ENCODE measurements at places on chromosomes 13 and 19.

DNA sequence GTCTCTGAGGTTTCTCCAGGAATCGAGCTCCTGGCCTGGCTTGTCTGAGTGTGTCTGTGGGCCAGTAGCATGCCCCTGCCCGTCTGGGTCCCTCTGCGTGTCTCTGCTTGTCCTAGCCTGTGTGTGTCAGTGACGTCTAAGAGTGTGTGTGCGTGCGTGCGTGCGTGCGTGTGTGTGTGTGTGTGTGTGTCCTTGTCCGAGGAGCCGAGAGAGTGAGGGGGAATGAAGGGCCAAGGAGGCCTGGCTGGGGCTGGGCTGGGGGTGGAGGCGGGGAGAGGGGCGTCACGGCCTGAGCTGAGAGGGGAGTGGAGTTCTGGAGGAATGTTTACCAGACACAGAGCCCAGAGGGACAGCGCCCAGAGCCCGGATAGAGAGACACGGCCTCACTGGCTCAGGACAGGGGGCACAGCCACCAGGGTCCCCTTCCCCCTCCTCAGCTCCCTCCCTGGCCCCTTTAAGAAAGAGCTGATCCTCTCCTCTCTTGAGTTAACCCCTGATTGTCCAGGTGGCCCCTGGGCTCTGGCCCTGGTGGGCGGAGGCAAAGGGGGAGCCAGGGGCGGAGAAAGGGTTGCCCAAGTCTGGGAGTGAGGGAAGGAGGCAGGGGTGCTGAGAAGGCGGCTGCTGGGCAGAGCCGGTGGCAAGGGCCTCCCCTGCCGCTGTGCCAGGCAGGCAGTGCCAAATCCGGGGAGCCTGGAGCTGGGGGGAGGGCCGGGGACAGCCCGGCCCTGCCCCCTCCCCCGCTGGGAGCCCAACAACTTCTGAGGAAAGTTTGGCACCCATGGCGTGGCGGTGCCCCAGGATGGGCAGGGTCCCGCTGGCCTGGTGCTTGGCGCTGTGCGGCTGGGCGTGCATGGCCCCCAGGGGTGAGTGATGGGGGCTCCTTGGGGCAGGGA is at the start of gene AXL:
AXL (plus strand) TSS at position 609 of the 893 bp plus-strand sequence; CDS start at position 779, 170 bp downstream.
- no peak for DNase-seq

- no peak for DNase-seq
These were observed 62.3 kb downstream of the KCTD15 start for GRCh38 chr19:33859016-33859415.

GRCh38 chr19:45823182-45823581 is 8.1 kb upstream of the RSPH6A start:
- DNase-seq = no peak

- DNase-seq = peak; percentile 37
These were observed 10.6 kb downstream of the FUT6 start for GRCh38 chr19:5828661-5829566.

DNA sequence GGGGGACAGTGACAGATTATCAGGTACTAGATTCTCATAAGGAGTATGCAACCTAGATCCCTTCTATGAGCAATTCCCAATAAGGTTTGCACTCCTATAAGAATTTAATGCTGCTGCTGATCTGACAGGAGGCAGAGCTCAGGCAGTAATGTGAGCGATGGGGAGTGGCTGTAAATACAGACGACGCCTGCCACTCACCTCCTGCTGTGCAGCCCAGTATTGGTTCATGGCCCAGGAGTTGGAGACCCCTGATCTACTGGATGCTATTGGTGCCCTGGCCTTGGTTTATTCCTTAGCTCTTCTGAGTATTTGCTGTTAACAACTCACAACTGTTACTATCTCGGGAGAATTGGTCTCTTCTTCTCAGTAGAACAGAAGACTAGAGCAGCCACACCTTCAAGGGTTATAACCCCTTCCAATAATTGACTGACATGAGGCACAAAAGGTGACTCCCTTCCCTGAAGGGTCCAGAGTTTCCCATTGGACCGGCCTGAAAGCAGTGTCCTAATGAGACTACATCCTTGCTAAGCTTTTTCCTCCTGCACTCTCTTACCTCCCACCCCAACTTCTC is 35.0 kb upstream of the RBM26 start:
- no peak for DNase-seq

- DNase-seq = no peak
These were observed 61.3 kb downstream of the SLITRK6 start for GRCh38 chr13:85737952-85738351.

DNA sequence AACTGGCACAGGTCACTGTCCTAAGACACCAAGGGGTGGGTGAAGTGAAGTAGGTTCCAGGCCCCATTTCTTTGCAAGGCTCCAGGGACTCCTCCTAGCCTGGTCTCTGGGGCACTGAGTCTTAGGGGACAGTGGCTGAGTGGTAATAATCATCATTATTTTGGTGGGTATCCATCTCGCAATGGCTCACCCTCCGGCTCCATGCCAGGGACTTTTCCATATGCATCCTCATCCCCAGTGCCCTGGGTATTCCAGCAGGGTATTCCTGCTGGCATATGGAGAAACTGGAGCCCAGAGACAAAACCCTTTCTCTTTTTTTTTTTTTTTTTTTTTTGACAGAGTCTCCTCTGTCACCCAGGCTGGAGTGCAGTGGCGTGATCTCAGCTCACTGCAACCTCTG is 2.5 kb downstream of the PDE4A start:
- no peak for DNase-seq

GRCh38 chr13:28657784-28658538 is 969 bp upstream of the POMP start:
- no peak for DNase-seq

DNA sequence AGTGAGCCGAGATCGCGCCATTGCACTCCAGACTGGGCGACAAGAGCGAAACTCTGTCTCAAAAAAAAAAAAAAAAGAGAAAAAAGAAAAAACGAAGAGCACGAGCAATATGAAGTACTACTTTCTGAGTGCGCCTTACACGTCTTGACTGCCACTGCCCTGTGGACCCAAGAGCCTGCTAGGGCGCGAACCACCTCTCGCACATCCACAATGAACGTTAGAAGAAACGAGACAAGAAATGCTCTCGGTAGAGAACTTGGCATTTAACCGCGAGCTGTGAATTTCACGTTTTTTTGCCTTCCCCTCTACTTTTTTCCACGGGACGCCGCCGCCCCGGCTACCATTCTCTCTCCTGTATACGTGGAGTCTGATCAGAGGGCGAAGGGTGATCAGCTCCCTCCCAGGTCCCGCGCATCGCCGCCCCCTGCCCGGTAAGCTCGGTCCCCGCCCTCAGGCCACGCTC is 454 bp downstream of the TIMM44 start:
- no peak for DNase-seq

DNA sequence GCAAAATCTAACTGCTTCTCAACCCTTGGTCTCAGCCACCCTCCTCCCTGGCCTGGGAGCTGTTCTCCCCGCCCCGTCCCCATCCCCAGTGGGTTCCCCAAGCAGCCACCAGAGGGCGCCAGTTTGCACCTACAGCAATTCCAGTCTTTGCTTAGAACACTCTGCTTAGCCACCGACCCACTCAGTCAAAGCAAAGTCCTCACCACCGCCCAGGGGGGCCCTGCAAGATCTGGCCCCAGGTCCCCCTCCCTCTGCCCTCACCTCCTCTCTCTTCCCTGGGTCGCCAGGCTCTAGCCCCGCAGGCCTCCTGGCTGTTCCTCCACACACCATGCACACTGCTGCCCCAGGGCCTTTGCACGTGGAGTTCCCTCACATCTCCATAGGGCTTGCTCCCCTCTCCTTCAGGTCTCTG is 12.4 kb downstream of the TMEM143 start:
- peak; percentile 78 for DNase-seq

GRCh38 chr19:31289381-31289880 is 59.8 kb downstream of the TSHZ3 start:
- DNase-seq = no peak

GRCh38 chr19:32808236-32808635 is 61.3 kb downstream of the SLC7A9 start:
- no peak for DNase-seq

DNA sequence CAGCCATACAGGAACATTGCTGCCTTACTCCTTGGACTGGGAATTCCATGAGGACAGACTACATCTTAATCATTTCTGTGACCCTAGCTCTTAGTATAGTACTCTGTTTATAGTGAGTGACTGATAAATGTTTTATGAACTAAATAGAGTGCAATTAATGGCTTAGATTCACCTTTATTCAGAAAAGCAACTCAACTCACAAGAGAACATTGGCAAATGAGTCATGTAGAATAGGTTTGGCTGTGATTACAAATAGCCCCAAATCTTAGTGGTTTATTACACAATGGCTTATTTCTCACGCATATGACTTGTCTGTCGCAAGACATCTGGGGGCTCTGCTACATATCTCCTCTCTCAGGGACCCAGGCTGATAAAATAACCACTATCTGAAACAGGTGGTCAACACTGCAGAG is 121.6 kb upstream of the KL start:
- no peak for DNase-seq

- DNase-seq = no peak
These were observed 1084.4 kb downstream of the SLITRK1 start for GRCh38 chr13:82797876-82798275.

- DNase-seq = no peak
These were observed 1707.6 kb upstream of the SLC10A2 start for GRCh38 chr13:104773775-104774174.

GRCh38 chr19:16160943-16161560 is 12.3 kb downstream of the CIB3 start:
- DNase-seq = peak; percentile 57

- no peak for DNase-seq
These were observed at the start of gene PGLYRP2 for GRCh38 chr19:15479391-15480345. Gene PGLYRP2 (minus strand): TSS chr19:15479501. CDS start chr19:15479371, 130 bp downstream.

DNA sequence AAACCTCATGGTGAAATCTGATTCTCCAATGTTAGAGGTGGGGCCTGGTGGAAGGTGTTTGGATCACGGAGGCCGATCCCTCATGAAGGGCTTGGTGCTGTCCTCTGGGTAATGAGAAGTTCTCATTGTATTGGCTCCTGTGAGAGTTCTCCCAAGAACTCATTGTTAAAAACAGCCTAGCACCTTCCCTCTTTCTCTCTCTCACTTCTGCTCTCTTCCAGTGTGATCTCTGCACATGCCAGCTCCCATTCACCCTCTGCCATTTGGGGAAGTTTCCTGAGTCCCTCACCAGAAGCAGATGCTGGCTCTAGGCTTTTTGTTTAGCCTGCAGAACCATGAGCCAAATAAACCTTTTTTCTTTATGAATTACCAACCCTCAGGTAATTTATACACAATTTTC is 3.1 kb upstream of the SUCLA2 start:
- DNase-seq = no peak

GRCh38 chr19:4352701-4353121 is 9.3 kb downstream of the MPND start:
- DNase-seq = peak; percentile 35

DNA sequence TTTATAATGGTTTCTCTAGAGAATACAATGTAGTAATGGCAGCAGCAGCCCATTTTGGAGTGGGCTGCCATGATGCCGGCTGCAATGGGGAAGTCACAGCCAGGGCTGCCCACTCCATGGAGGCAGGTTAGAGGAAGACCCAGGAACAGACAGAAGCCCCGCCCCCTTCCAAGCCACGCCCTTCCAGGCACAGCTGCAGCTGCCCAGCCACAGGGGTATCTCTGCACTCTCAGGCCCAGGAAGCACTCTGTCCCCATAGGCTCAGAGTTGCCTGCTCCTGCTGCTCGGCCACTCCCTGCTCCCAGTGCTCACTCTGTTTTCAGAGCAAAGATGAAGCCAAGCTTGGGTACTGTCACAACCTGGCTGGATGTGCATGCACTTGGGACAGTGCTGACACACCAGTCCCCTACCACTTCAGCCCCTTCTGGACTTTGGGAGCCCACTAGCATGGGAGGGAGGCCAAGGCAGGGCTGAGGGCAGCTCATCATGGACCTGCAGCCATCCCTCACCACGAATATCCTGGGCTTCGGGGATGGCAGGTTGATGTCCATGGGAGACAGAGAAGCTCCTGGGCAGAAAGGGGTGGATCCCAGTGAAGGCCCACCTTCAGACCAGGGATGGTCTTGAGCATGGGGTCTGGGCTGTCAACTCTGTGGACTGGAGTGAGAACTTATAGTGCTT is 1224.2 kb downstream of the SLITRK5 start:
- no peak for DNase-seq

GRCh38 chr13:32107973-32108372 is 76.4 kb downstream of the FRY start:
- DNase-seq = no peak

DNA sequence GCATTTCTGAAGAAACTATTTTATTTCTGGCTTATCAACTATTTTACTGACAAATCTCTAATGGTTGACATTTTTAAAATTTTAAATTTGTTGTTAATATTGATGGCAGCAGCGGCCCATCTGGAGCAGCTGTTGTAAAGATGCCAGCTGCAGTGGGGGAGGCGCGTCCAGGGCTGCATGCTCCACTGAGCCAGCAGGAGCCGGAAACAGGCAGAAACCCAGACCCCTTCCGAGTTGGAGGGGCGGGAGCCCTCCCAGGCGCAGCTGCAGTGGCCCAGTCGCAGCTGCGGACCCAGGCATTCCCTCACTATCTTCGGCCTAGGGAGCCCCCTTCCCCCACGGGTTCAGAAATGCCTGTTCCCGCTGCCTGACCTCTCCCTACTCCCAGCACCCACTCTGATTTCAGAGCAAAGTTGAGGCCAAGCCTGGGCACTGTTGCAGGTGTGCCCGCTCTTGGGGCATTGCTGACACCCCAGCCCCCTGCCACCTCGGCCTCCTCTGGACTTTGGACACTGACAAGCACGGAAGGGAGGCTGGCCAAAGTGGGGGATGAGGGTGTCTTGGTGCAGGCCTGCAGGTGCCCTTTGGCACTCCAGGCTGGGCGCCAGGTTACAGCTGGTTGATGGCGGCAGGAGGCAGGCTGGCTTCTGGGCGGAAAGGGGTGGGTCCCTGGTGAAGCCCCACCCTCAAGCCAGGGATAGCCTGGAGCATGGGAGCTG is 69.2 kb downstream of the PIBF1 start:
- no peak for DNase-seq

DNA sequence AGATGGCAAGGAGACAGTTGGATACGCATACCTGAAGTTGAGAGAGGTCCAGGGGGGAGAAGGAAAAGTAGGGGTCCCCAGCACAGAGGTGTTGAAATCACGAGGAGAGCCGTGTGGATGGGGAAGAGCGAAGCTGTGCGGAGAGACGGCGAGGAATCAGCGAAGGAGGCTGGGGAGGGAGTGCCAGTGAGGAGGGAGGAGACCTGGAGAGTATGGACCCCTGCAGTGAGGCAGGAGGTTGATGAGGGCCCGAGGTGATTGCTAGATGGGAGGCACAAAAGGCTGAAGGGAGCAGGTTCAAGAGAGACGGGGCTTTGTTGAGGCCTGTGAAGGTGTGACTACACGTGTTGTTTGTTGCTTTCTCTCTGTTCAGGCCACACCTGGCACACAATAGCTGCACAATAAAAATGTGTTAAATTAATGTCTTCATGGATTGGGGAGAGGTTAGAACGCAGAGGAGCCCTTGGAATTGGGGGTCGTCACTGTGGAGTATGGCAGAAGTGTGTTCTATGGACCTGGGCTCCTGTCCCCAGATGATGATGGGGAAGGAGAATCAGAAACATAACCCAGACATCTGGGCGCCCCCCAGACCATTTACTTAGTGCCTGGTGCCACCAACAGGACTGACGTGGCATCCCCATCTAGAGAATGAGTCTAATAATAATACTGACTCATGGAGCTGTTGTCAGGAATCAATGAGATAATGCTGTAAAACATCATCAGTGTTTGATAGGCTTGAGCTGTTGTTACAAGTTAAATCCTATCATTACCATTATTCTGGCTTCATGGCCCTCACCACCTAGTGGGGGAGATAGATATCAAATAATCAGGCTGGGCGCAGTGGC is 137.5 kb downstream of the SIPA1L3 start:
- no peak for DNase-seq

GRCh38 chr13:102707467-102707866 is 12.6 kb upstream of the METTL21C start:
- DNase-seq = no peak

- no peak for DNase-seq
These were observed 12.7 kb downstream of the STK24 start for GRCh38 chr13:98564204-98564603.

- no peak for DNase-seq
These were observed 40.0 kb upstream of the F7 start for GRCh38 chr13:113065406-113066141.

Measured in activated T-cell treated with anti-CD3 and anti-CD28 coated beads for 48 hours (primary cell).